Fibroblast of skin of left quadriceps (primary cell): ENCODE measurements at places on chromosomes 3 and 15.

DNA sequence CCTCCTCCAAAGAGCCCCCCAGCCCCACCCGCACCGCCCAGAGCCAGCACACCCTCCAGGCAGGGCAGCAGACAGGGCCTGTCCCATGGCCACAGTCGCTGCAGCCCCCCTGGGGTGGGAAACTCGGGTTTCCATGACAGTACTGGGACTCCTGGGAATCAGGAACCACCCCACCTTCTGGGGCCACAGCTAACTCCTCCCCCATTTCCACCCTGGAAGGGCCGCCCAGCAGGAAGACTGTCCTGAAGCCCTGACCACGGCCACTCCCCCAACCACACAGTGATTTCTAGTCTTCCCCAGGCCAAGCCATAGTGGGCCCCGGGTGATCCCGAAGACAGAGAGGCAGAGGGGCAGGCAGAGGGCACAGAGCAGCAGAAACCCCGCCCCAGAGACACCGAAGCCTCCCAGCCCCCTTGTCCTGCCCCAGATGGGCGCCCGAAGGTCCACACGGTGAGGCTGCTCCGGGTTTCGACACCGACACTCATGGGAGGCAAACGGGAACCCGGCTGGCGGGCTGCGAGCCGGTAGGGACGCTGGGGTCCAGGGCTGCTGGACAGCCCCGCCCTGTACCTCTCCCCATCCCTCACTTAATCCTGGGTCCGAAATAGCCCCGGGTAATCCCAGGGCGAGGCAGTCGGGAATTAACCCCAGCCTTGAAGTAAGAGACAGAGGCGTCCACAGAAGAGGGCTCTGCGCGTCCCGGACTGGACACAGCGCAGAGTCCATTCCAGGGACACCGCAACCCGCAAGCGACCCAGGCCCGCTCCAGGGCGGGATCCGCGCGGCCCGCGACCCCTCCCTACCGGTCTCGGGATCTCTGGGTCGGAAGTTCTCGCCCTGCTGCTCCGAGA, 138.4 kb downstream of the NUP210 start:
- DNase-seq, result no peak

- DNase-seq, result no peak
These were observed 157.5 kb upstream of the CHRM5 start for GRCh38 chr15:33810806-33811205.

GRCh38 chr3:56878074-56878473, 76.3 kb upstream of the ARHGEF3 start:
- no peak for DNase-seq

GRCh38 chr3:353191-353739, 156.7 kb downstream of the CHL1 start:
- DNase-seq, result no peak

- no peak for DNase-seq
These were observed 31.4 kb upstream of the PRTG start for GRCh38 chr15:55774113-55774970.

DNA sequence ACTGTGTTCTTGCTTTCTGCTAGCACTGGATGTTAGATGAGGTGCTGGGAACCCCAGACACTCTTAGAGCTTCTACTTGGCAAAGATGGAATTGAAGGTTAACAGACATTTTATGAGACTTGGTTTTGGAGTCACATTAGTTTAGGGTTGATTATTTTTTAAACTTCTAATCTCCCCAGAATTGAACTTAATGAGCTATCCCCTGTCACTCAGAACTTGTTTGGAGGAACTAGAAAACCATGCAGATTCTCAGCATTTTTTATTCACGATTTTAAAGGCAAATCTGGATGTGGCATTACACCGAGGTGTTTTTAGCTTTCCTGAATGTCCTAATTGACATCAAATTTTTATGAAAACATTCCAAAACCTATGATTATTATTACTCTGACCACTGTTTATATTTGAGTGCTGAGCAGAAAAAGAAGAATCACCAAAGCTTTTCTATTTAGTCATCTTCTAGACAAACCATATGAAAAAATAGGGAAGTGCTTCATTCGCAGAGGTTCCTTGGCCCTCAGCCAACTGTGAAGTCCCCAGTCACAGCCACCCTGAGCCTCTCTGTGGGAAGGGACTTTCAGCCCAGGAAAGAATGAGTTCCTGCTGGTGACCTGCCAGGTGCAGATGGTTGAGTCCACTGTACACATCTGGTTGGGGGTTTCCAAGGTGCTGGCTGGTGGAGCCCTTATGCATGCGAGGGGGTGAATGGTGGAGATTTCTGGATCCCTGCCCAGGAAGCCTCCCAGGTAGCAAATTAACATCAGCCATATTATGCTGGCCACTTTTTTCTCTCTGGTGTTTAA, 196.0 kb upstream of the TOPAZ1 start:
- DNase-seq, result no peak

DNA sequence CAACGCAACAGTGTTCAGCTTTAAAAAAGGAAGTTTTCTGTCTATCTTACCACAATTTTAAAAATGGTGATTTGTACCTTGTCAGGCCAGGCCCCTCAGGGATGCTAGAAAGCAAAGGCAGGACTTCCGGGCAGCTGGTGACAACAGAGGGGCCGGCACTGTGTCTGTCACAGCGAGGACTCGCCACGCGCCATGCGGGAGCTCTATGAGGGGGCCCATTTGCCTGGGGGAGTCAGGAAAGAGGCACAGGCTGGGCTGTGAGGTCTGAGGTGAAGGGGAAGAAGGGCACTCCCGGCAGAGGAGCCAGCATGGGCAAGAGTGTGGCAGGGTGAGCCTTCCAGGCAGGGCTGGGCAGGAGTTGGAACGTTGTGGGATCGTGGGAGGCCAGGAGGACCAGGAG, 7.0 kb downstream of the IQSEC1 start:
- no peak for DNase-seq

GRCh38 chr15:90866161-90866715, 2.1 kb upstream of the FURIN start:
- DNase-seq, result no peak

GRCh38 chr3:136818769-136819391, at the start of gene SLC35G2:
Gene SLC35G2, plus strand, starts transcription at chr3:136819126. Its CDS starts 35,335 bp downstream, at chr3:136854461.
- peak; percentile 36 for DNase-seq

DNA sequence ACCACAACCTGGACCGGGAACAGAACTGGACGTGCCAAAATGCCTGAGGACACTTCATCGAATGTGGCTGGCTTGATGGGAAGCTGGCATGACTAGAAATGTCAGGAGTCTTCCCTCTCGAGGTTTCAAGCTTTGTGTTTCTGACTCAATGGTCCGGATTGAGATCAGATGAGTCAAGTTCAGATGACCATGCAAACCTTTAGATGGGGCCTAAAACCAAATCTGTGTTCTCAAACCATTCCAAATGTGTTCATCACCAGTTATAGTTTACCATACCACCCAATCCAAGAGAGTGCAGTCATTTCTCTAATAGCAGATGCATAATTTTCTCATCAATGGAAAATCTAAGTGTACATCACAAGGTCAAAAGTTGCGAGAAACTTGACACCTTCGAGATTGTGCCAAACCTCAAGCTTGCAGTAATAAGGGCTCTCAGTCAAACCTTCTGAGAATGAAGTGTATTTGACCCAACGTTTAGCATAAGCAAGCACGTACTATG, 369.1 kb downstream of the RORA start:
- DNase-seq, result no peak

GRCh38 chr15:91308199-91308598, 208.1 kb downstream of the SV2B start:
- DNase-seq, result no peak

DNA sequence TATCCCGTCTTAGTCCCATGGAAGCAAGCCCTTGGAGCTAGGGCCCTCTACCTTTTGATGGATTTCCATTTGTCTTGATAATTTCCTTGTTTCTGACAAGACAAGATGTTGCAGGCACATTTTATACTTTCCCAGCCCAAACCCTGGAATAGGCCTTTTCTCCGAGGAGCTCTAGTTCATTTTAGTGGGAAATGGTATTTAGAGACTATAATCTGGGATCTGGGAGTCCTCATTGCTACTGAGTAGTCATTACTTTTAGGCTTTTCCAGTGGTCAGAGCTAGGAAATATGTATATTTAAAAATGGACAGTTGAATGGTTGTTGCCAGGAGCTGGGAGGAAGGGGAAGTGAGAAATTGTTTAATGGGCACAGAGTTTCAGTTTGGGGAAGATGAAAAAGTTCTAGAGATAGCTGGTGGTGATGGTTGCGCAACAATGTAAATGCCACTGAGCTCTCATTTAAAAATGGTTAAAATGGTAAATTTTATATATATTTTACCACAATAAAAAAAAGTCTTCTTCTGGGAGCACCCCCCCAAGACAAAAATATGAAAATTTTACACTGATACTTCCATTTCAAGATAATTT, 31.6 kb downstream of the MLH1 start:
- no peak for DNase-seq

DNA sequence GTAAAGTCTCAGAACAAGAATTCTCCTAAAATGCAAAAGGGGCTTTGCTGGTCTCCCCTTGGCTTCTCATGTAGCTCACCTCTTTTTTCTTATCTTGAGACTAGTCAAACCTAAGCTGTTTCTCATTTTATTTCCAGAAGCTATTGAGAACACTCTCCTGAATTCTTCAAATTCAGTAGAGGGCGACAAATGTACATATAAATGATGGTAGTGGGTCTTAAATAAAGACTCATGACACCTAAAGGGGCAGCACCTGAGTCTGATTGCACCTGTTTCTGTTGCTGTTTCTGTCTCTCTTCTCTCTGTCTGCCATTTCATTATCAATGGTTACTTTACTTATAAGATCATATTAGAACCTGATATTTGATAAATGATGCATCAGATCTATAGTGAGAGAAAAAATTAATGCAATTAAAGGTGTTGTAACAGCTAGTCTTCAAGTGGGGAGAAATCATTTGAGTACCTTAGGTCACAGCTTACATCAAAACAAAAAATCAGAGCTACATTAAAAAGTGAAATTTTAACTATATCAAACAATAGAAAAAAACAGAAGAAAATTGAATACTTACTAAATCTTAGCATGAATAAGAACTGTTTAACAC, 7.0 kb downstream of the ADIPOQ start:
- DNase-seq, result no peak

- DNase-seq, result no peak
These were observed 27.6 kb upstream of the UBP1 start for GRCh38 chr3:33467786-33468185.

GRCh38 chr3:154062513-154062912, 58.7 kb upstream of the ARHGEF26 start:
- DNase-seq, result no peak

GRCh38 chr3:128907706-128908445, 28.5 kb downstream of the ACAD9 start:
- no peak for DNase-seq

DNA sequence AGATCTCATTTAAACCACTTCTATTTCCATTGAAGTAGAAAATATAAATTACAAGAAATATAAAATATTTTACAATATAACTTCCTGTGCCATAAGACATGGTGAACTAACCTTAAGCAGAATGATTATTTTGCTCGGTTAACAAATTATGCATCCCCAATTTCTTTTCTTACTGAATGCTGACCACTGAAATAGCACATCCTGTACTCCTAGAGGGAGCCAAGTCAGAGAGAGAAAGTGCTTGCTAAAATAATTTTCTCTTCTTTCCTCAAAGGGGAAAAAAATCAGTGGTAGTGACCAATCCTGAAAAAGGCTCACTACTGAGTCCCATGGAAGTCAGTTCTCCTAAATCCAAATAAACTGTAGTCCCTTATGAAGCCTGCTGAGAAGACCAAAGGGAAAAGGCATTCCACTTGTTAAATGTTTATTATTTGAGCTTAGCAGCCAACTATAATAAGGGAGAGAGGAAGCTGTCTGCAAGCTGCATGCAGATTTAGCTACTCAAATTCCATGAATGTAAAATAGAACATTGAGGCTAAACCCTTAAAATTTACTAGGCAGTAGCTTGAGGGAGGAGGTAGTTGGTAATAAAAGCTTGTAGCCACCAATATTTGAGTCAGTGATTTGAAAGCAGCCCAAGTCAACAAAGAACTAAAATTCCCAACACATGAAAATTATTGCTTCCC, 33.1 kb downstream of the CEP152 start:
- DNase-seq, result no peak

DNA sequence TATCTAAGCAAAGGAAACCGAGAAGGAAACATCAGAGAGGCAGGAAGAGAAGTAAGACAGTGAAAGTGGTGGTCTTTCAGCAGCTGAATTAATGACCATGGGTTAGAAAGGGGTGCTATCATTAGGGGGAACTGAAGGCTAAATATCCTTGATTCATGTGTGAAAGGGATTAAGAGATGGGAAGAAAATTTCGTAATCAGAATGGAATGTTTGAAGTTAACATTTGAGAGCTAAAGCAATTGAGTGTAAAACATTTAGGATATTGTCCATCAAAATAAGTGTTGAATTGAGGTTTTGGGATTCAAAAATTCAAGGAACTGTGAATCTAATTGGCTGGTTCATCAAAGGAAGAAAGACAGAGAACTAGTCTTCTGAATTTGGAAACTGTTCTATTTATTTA, 4.1 kb upstream of the ECT2 start:
- peak; percentile 24 for DNase-seq

- DNase-seq, result no peak
These were observed 96.0 kb downstream of the TBC1D2B start for GRCh38 chr15:77981281-77982126.

DNA sequence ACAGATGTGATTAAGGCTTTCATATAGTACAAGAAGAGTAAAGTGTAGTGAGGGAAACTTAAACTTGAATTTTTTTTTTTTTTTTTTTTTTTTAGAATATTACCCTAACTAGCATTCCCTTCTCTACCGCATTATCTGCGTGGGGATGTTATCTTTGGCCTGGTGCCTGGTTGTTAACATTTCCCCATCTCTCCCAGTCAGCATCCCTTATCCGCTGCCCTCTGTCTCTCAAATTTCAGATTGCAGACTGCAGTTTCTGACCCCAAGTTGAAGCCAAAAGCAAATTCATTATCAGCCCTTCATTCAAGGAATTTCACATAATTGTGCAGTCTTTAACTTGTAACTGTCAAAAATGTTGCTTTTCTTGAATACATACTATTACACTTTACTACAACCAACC, 353.0 kb downstream of the PLOD2 start:
- peak; percentile 29 for DNase-seq

GRCh38 chr3:156727519-156728205, 53.3 kb downstream of the TIPARP start:
- DNase-seq, result no peak

GRCh38 chr3:72543246-72543645, 305.0 kb downstream of the SHQ1 start:
- DNase-seq, result no peak

- no peak for DNase-seq
These were observed 375.1 kb downstream of the SHQ1 start for GRCh38 chr3:72473156-72473555.

- DNase-seq, result no peak
These were observed 54.2 kb downstream of the OSTN start for GRCh38 chr3:191253089-191253799.

- no peak for DNase-seq
These were observed 1.8 kb downstream of the HYAL3 start for GRCh38 chr3:50297384-50297775.

GRCh38 chr15:79084308-79084968, 6.1 kb downstream of the RASGRF1 start:
- no peak for DNase-seq

DNA sequence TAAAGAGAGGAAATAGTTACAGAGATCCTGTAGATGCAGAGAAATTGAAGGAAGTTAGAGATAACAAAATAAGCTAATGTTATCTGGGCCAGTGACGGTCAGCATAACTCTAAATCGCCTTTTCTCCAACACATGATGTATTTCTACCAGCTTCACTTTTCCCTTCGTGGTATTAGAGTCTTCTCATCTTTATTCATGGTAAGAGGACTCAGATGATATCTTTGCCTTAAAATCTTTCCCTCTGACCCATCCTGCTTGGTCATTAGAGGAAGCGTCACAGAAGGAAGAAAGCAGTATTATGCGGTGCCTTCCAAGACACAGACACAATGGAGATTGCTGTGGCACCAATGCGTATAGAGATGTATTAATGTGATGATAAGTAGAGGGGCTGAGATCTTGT, 320.7 kb upstream of the GOLIM4 start:
- no peak for DNase-seq
